Ovary (tissue), 10 donors: ENCODE measurements at places on chromosomes 12 and 14. TPM values are rescaled to one million over a fixed set of nuclear protein-coding genes. Genes with fewer than 3 reads are reported as not detected.

DNA sequence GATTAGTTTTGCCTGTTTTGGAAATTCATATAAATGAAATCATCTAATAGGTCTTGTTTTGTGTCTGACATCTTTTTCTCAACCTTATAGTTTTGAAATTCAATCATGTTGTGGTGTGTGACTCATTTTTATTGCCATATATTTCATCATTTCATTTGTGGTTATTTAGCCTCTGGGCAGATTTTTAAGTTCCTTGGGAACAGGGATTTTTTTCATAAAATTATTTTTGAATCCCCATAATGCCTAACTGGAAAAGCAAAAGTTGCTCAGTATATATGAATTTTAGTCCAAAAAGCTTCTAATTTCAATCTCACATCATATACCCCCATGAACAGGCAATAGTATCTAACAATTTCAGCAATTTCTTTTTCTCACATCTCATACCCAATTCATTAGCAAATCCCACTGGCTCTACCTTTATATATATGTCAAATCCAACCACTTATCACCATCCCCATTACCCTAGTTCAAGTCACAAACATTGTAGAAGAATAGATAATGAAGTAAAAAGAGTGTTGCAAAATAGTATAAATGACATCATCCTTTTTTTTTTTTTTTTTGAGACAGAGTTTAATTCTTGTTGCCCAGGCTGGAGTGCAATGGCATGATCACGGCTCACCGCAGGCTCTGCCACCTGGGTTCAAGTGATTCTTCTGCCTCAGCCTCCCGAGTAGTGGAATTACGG lies 2.6 kb upstream of the OR6J1 start:
- no peaks in the 10 kb centered on the region for H3K27me3 ChIP-seq
- no peak for DNase-seq
- no peaks in the 10 kb centered on the region for H3K36me3 ChIP-seq
- H3K4me3 ChIP-seq: no peak overlapping the region

GRCh38 chr12:121990692-121991603 lies 30.7 kb upstream of the BCL7A start:
- H3K36me3 ChIP-seq: no peaks in the 10 kb centered on the region
- no peak overlapping the region for H3K27ac ChIP-seq
- H3K4me3 ChIP-seq: no peak overlapping the region
- DNase-seq: no peak
- no peaks in the 10 kb centered on the region for H3K4me1 ChIP-seq

DNA sequence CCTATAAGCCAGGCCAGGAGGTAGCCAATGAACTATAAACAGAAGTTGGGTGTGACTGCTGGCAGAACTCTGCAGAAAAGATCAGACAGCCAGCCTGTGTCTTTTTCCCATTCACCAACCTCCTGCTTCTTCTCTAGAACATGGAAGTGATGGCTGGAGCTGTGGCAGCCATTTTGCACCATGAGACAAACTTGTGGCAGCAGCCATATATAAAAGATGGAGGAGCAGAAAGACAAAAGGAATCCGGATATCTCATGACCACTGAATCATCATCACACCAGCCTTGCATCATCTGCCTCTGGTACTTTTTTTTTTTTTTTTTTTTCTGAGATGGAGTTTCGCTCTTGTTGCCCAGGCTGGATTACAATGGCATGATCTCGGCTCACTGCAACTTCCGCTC lies 8.7 kb downstream of the BEGAIN start:
- no peaks in the 10 kb centered on the region for H3K27me3 ChIP-seq
- no peak overlapping the region for H3K27ac ChIP-seq
- H3K4me1 ChIP-seq: peaks cover 6% of the 10 kb centered on the region

The MMP17 gene
- 15.5 TPM for polyA plus RNA-seq

GRCh38 chr14:90061685-90062126 lies at the start of gene KCNK13:
Gene KCNK13 (plus strand): TSS chr14:90061994. CDS start chr14:90062206, 212 bp downstream.
- peaks cover 14% of the 10 kb centered on the region for H3K4me1 ChIP-seq
- no peak within 1 kb of the TSS for H3K27ac ChIP-seq
- peak within 1 kb of the TSS; percentile 22 for H3K4me3 ChIP-seq
- no peaks in the 10 kb centered on the region for H3K27me3 ChIP-seq

DNA sequence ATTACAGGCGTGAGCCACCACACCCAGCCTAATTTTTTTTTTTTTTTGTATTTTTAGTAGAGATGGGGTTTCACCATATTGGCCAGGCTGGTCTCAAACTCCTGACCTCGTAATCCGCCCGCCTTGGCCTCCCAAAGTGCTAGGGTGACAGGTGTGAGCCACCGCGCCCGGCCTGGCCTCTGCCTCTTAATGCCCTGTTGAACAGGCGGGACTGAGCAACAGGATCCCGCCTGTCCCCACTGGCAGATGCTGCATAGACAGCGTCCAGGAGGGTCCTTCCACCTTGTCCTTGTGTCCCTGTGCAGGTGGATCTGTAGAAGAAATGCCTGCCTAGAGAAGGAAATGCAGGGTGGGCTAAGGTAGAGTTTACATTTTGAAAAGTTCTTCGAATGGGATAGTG lies 5.7 kb downstream of the PGAM5 start:
- H3K4me3 ChIP-seq: no peak overlapping the region
- DNase-seq: no peak
- no peak overlapping the region for H3K27ac ChIP-seq
- no peaks in the 10 kb centered on the region for H3K27me3 ChIP-seq

The EML5 gene
- polyA plus RNA-seq: 5.7 TPM

DNA sequence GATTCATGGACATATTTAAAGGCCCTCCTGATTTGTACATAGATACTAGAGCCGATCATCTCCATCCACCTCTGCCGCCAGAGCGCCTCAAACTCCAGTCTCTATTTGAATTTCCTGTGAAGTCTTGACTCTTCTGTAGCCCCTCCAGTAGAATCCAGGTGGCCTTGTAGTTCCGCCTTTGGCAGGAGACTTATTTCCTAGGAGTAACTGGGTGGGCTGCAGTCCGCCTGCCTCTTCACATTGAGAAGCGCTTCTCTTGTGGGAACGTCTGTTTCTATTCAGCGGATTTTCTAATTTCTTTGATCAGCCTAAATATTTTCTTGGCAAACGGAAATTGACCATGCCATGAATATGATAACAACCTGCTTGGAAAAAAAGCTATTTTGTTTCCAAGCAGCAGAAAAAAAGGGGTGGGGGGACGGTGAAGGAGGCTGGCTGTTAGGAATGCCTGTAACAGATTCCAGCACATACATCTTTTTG lies 9.0 kb upstream of the SIX1 start:
- H3K27ac ChIP-seq: no peak overlapping the region
- H3K4me3 ChIP-seq: no peak overlapping the region
- peaks cover 3% of the 10 kb centered on the region for H3K27me3 ChIP-seq
- no peaks in the 10 kb centered on the region for H3K36me3 ChIP-seq

- H3K4me1 ChIP-seq: peaks cover 10% of the 10 kb centered on the region
- H3K36me3 ChIP-seq: no peaks in the 10 kb centered on the region
- no peak overlapping the region for H3K4me3 ChIP-seq
- no peak for DNase-seq
These were observed 3.5 kb downstream of the ATP2A2 start for GRCh38 chr12:110284597-110284996.

- H3K4me1 ChIP-seq: no peaks in the 10 kb centered on the region
- no peak overlapping the region for H3K4me3 ChIP-seq
- H3K36me3 ChIP-seq: no peaks in the 10 kb centered on the region
These were observed 630.0 kb upstream of the LMO3 start for GRCh38 chr12:17235996-17236395.

- no peak overlapping the region for H3K27ac ChIP-seq
- no peak overlapping the region for H3K4me3 ChIP-seq
- DNase-seq: no peak
- H3K36me3 ChIP-seq: no peaks in the 10 kb centered on the region
These were observed 79.7 kb upstream of the GNG2 start for GRCh38 chr14:51780741-51781140.

GRCh38 chr12:52327052-52327829 lies 6.0 kb upstream of the KRT83 start:
- H3K27ac ChIP-seq: no peak overlapping the region
- H3K4me3 ChIP-seq: no peak overlapping the region
- no peak for DNase-seq
- H3K36me3 ChIP-seq: no peaks in the 10 kb centered on the region
- no peaks in the 10 kb centered on the region for H3K27me3 ChIP-seq
- no peaks in the 10 kb centered on the region for H3K4me1 ChIP-seq
